ENCODE measurements at places on chromosomes 5 and 9.

- DNase-seq: no peak
These were observed 5.5 kb upstream of the NXNL2 start for GRCh38 chr9:88529496-88529895.

- DNase-seq: no peak
These were observed 406.2 kb upstream of the IRX4 start for GRCh38 chr5:2288968-2289367.

DNA sequence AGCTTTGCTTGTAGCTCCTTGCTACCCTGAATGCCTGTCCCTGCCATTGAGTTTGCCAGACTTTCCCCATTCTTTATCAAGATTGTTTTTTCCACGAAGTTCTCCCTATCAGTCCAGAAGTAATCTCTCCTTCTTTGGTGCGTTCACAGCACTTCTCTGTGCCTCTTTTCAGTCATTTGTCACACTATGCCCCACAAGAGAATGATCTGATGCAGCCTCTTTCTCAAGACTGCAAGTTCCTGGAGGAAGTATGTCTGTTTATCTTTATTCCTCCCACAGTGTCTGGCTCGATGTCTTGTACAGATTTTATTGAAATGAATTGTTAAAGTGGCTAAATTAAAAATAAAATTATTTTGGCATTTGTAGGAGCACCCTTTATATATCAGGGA is 99.3 kb downstream of the CCDC192 start:
- no peak for DNase-seq

DNA sequence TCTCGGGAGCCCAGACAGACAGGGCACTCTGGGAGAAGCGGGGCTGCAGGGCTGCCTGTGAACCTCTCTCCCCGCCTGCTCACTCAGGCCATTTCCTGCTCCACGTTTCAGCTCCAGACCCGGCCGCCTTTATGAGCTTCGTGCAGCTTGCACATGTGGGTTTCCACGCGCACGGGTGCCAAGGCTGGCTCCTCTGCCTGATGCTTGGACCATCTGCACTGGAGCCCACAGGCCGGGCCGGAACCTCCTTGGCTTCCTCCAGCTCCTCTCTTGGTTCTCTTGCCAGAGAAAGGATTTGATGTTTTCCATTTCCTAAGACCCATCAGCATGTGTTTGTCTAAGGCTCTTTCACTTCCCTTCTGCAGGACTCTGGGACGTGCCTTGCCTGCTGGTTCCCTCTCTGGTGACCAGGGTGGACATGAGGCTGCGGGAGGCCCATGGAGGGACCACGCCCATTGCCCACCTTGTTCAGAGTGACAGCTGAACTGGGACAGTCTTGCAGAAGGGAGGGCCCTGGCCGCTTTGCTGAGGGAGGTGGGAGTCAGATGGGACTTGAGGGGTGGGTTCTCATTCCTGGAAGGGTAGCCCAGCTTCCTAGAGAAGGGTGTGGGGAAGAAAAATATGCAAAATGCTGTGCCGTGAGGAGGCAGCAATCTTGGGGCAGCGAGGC is 23.3 kb upstream of the COL5A1 start:
- DNase-seq: no peak

- DNase-seq: no peak
These were observed 302.6 kb downstream of the ARHGEF28 start for GRCh38 chr5:73928476-73929070.

GRCh38 chr5:154371687-154372086 is 74.1 kb upstream of the SAP30L start:
- no peak for DNase-seq

DNA sequence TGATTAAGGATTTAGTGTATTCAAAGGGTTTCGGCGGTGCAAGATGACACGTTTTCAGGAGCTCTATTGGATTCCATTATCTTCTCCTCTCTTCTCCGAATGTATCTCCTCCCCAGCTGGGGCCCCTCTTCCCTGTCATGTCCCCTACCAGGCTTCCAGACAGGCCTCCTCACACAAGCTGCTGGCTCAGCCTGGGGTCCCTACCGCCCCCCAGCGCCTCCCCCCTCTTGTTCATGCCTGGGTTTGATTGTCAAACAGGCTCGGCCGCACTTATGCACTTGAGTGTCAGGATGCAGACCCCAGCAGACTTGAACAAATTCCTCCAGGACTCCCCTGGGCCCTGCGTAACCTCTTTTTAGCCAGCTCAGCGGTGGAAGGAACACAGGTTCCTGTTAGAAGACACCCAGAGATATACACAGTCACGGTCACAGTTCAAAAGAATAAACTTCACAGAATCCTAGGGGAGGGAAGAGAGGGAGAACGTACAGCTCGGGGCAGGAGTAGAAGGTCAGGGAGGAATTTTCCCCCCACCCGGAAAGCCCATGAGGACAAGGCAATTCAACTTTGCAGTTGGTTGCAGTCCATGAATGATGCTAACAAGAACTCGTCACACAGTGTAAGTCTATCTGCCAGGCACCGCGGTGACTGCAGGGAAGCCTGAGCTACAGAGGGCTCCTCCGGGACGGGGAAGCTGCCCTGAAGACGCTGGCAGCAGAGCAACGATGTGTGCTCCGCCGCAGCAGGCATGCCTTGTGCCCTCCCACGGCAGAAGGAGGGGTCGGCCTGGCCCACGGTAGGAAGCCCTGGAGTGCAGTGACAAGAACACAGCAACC is 560.0 kb downstream of the BNC2 start:
- DNase-seq: no peak

GRCh38 chr5:52818360-52818759 is 30.6 kb downstream of the ITGA1 start:
- DNase-seq: no peak

- no peak for DNase-seq
These were observed 1.3 kb downstream of the ANXA1 start for GRCh38 chr9:73152953-73153352.

- no peak for DNase-seq
These were observed 13.2 kb downstream of the EPB41L4B start for GRCh38 chr9:109307380-109308240.

DNA sequence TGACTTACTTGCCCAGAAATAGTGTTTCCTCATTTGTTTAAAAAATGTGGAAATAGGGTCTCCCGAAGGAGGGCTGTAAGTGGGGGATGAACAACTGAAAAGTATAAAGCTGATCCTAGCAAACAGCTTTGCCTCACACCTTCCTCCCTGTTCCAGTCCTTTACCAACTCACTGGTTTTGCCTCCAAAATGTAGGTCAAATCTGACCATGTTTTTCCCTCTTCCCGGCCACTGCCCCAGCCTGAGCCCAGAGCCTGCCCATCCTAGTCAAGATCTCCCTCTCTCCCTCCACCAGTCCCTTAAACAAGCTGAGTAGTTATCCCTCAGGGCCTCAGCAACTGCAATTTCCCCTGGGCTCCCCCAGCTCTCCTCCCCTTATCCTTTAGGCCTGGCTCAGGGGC is 82.4 kb upstream of the FBXW11 start:
- no peak for DNase-seq

GRCh38 chr5:158275511-158275910 is 416.6 kb upstream of the CLINT1 start:
- DNase-seq: no peak

DNA sequence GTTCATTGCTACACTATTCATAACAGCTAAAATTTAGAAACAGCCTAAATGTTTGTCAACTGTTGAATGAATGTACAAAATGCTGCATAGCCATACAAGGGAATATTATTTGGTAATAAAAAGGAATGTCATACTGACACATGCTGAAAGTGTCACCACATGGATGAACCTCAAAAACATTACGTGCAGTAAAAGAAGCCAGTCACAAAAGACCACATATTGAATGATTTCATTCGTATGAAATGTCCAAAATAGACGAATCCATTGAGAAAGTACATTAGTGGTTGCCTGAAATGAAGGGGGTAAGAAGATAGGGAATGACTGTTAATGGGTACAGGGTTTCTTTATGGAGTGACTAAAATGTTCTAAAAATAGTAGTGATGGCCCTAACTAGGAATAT is 11.6 kb upstream of the ECM2 start:
- DNase-seq: no peak

DNA sequence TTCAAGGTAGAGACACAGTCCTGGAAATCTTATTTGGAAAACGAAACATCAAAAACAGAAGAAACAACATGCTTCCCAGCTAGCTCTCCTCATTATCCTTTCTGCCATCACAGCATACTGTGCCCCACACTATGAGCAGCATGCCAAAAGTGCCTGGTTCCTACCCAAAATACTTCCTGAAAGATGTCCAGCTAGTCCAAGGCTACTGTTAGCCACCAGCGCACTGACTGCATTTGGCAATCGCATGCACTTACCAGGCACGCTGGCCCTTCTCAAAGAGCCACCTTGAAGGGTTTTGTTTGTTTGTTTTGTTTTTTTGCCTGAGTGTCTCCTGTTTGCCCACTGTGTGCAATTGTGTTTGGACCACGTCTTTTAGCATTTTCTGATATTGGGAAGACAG is 6.8 kb downstream of the HSPB3 start:
- no peak for DNase-seq

DNA sequence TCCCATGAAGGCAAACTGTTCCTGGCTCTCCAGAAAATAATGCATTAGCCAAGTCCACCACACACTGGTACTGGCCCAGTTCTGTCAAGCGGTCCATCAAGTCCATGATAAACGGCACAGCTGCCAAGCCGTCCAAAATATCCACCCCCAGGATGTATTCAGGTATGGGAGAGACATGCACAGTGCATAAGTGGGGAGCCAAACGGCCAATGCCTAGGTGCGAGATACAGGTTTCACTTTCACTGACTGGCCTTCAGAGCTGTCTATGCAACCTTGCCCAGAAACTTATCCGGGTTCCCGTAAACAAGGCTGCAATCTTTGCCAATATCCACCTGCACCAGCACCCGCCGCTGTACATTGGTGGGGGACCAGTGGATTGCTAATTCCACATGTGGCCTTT is 795.8 kb downstream of the EFNA5 start:
- DNase-seq: no peak

DNA sequence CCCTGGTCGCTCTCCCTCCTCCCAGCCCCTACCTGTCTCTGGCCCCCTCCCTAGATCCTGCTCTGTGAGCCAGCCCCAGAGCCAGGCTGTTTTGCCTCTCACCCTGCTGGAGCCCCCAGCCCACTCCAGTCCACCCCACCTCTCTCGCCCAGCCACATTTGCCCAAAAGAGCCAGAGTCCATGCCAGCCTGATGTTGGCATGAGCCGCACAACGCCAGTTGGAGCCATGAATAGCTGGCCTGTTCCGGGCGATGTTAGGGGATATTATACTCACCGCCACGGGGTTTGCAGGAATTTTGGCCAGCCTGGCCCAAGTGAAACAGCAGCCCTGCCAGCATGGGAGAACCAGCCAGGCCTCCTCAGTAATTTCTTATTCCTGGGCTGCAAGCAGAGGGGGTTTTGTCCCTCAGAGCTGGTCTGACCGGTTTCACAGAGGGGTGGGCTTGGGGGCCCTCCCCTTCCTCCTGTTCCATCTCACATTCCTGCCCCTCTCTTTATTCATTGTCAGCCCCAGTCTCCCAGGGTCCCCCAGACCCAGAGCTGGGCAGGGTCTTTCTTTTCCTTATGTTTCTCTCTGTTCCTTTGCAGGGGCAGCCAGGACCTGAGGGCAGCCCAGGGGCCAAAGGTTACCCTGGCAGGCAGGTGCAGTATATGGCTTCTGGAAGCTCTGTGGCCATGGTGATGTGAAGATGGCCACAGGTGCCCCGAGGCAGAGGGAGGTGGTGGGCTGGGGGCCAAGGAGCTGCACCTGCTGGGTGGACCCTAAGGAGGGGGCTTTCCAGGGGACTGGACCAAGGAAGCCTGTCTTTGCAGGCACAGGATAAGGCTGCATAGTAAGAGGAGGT is 50.1 kb downstream of the COL27A1 start:
- no peak for DNase-seq

- no peak for DNase-seq
These were observed 26.0 kb downstream of the ELL2 start for GRCh38 chr5:95935553-95936100.

DNA sequence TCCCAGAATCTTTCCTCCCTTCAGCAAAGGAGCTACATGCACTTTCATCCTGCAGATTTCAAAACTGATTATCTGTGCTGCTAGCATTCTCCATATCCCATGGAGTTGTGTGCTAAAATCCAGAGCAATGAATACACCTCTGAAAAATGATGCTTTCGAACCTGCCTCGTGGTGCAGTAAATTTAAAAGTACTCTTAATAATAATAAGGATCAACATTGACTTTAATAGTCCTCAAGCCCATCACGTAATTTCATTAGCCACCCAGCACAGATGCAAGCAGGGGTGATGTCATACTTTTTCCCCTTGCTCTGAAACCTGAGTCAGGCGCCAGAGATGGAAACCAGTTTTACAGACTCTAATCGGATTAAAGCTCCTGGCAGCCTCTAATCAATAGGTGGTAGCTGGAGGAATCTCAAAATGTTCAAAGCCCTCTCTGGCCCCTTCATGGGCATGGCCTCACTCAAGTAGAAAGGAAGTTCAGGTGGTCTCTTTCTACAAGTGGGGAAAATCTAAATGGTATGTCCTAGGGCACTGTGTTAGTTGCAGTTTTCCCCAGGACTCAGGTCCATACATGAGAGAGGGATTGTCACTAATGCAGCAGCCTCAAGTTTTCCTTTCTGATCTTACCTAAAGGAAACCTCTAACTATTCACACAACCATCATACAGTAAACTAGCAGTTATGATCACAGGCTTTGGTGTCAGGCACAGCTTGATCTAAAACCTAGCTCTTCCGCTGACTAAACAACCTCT is 221.6 kb upstream of the SLC30A5 start:
- no peak for DNase-seq

DNA sequence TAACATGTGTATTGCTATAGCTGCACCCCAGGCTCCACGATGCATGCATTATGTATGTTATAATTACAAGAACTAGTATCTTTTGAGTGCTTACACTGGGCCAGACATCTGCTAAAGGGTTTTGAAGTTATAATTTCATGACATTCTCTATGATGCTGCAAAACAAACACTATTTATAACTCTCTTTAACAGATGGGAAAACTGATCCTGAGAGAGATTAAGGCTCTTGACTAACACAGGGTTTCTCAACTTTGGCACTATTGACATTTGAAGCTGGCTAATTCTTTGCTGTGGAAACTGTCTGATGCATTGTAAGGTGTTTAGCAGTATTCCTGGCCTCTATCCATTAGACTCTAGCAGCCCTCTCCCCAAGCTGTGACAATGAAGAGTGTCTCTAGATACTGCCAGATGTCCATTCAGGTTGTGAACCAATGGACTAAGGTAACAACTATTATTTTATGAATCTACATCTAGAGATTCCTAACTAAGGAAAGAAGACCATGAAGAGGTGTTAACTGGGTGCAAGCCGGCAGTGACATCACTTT is 258.6 kb downstream of the ASTN2 start:
- no peak for DNase-seq
